ENCODE measurements at places on chromosomes 7 and 10.
A peak's percentile ranks its signal among the peaks of the same experiment; 100 is the strongest.

GRCh38 chr7:81268551-81268950 lies 349.7 kb upstream of the SEMA3C start:
- DNase-seq, result no peak

DNA sequence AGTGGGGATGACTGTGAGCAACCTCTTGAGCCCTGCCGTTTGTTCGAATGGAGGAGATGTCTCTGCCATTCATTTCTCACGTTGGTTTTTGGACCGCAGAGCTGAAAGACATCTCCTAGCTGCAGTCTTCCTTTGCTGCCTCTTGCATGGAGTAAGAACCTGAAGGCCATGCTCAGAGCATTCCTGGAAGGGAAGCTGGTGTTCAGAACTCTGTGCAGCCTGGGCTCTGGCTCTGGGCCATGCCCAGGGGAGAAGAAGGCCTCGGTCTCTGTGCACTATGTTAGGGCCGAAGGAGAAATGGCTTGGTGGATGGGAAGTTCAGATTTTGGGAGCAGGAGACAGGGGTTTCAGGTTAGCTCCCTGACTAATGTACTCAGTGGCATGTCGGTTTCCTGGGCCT lies 22.9 kb downstream of the SFTPD start:
- DNase-seq, result no peak

DNA sequence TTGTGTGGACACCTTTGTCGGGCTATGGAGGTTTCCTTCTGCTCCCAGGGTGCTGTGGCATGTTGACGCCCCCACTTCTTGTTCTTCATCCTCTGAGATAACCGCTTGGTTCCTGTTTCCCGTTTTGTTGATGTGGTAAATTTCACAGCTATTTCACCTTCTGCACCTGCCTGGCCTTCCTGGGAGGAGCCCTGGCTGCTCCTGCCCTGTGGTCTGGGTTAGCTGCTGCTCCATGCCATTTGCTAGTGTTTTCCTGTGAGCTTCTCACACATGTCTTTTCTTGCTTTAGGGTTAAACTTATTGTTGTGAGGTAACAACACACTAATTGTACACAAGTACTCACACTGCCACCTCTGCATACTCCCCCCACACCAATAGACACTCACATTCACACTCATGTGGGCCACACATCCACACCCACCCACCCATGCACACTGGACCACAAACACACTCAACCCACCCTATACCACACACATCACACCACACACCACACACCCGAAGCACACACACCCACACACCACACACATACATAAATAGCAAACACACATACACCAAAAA lies 46.5 kb upstream of the MSMB start:
- no peak for DNase-seq

DNA sequence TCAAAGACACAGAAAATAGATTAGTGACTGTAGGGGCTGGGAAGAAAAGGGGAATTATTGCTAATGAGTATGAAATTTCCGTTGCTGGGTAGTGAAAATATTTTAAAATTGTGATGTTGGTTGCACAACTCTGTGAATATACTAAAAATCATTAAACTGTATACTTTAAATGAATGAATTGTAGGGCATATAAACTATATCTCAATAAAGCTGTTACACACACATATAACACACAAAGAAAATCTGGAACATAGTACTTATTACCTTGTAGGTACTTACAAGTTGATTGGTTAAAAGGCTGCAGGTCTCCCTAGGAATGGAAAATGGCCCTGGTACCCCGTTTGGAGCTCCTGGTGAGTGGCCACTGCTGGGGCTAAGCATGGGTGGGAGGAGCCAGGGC lies 27.1 kb upstream of the VCL start:
- DNase-seq, result no peak

DNA sequence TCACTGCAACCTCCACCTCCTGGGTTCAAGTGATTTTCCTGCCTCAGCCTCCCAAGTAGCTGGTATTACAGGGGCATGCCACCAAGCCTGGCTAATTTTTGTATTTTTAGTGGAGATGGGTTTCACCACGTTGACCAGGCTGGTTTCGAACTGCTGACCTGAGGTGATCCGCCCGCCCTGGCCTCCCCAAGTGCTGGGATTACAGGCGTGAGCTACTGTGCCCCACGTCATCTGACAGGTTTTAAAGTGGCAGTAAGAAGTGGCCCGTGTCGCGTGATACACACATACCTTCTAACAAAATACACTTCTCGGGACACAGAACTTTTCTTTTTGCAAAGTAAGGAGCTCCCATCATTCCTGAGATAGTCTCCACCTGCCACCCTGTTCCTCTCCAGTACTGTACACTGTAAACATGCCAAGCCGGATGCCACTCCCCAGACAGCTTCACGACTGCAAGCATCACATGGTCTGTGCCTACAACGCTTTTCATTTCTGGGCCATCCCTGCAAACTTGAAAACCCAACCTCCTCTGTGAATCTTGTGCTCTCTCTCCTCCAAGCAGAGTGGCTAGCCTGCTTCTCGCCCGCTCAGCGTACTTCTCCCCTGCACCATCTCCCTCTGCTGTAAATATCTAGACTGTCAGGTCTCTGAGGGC lies 256.3 kb upstream of the KLF14 start:
- DNase-seq, result no peak

GRCh38 chr7:4851459-4852422 lies 10.1 kb downstream of the PAPOLB start:
- DNase-seq, result no peak

DNA sequence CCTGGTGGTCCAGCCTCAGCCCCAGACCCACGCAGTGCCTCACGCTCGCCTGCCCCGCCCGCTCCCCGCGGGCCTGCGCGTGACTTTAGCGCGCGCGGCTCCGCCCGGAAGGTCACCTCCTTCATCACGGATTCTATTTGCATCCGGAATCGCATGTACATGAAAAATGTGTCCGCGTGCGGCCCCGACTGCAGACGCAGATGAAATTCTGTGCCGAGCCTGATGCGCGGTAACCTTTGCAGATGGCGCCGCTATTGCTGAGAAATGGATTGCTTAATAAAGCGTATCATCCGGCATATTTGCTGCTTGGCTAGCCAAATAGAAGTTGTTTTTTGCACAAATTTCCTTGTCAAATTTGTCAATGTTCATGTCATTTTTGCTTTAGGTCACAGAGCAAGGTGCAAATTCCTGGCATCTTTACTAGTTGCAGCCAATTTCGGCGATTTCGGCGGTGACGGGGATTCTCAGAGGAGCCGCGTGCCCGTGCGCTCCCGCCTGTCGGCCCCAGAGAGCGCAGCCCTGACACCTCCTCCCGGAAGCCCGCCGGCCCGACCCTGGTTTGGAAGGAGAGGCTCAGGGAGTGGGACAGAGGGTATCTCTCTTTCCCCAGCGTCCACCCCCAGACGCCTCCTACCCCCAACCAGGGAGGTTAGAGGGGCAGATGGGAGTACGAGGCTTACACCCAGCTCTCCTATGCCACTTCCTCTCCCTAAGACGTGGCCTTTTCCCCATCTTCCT lies 85.9 kb upstream of the PAX2 start:
- no peak for DNase-seq

DNA sequence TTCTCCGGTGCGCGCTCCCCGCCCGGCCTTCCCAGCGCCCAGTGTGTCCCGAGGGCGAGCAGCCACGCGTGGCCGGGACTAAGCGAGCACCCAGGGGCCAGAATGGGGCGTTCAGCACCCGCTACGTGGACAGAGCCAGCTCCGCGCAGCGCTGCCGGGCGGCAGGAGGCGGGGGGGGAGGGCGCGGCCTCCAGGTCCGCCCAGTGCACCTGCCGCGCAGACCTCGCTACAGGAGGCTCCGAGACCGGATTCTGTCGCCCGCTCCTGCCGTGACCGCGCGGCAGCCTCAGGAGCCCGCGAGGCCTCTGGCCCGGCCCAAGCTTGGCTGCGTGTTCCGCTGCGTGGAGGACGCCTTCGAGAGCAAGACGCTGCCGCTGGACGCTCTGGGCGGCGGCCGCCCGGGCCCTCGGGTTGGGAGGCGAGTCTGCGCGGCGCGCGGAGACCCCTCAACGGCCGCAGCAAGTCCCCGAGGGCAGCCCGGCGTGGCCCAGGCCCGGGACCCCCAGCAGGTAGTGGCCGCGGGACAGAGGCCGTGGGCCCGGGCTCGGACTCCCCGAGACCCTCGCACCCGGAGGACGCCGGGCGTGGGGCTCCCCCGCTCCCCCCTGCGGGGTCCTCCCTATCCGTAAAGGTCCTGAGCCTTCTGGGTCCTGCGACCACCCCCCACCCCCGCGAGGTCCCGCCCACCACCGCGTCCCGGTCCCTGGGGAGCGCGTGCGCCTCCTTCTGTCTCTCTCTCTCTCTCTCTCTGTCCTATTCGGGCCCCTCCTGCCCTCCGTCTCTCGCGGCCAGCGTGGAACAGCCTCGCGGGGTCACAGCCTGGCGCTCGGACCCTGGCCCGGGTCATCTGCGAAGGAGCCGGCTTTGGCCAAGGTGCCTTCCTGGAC lies 904 bp upstream of the DPYSL4 start:
- DNase-seq, result no peak

- no peak for DNase-seq
Measured at GRCh38 chr7:19754521-19755116, 18.8 kb downstream of the TMEM196 start.

GRCh38 chr7:7956531-7957128 lies 12.0 kb upstream of the GLCCI1 start:
- DNase-seq, result no peak

DNA sequence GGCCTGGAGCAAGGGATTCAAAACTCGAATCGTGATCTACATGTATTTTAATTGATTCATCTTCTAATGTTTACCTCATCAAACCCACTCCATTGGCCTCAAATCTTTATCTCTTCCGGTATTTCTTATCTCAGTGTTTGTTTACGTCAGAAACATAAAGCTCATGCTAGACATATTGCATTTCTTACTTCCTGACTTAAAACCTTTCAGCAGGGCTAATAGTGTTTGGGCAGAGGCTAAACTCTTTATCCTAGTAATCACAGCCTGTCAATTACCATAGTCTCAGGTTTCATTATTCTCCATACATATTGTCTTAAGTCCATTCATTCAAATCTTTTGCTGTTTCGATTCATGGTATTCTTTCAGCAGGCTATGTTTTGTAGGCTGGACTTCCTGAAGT lies 81.3 kb upstream of the AGR3 start:
- DNase-seq, result no peak

- DNase-seq, result no peak
Measured at GRCh38 chr10:93435621-93436397, 46.3 kb downstream of the MYOF start.

GRCh38 chr10:30637881-30638467 lies 8.4 kb upstream of the LYZL2 start:
- no peak for DNase-seq

DNA sequence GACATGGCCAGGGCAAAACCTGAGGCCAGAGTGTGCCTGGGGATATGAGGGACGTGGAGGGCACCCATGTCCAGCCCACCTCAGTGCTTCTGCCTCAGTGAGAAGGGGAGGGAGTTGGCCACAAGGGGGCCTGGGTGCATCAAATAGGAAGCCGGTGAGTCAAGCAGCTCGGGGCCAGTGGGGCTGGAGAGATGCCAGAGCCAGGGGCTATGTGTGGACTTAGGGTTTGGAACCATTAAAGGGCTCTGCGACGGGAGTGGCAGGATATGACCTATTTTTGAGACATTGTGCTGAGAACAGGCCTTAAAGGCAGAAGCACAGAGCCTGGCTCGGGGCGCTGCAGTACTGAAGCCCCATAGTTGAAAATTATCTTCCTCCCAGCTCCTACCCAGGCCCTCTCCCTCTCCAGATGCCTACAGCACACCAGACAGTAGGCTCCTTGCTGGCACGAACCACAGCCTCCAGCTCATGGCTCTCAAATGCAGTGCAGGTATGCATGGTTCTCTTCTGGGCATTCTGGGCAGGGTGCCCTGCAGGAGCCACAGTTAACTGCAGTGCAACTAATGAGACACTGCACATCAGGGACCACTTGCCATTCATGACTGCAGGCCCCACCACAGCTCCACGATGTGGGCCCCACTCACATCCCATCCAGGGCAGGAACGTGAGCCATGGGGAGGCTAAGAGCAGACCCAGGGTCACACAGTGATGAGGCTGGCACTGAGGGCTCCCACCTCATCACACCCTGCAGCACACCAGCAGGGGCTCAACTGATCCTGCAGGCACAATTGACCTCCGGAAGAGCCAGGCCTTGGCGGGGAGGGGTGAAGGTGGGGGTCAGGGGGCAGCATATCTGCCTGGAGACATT lies 7.2 kb upstream of the PGAM2 start:
- peak; percentile 90 for DNase-seq

DNA sequence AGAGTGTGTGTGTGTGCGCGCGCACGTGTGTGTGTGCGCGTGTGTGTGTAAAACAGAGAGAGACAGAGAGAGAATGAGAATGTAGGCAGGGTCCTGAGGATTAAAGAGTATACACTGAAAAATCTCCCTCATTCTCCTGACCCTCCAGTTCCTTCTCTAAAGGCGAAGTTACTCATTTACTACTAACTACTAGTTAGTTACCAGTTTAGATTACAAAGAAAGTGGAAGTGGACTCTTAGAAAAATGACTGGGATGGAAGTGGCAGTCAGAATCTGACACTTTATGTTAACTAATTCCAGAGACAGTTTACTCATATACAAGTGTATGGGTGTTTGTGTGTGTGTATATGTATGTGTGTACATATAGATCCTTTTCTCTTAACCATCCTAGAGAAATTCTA lies 146.5 kb upstream of the LRRN3 start:
- no peak for DNase-seq

GRCh38 chr7:155981703-155982102 lies 169.4 kb upstream of the SHH start:
- DNase-seq, result no peak

GRCh38 chr7:18357691-18358090 lies 137.9 kb upstream of the HDAC9 start:
- DNase-seq, result no peak

GRCh38 chr10:62075414-62075813 lies 173.9 kb downstream of the ARID5B start:
- DNase-seq, result no peak

DNA sequence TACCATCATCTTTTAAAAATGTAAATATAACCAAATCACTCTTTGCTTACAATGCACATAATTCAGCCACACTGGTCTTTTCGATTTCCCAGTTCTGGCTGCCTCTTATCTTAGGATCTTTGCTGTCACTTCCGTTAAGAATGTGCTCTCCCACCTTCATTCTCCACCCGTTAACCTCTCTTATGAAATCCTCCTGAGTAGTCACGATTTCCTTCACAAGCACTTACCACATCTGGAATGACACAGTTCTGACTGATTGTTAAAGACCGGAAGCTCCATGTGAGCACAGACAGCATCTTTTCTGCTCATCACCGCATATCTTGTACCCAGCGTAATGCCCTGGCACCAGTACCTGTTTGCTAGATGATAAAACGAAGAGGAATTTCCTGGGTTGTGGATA lies 84.3 kb downstream of the CUL2 start:
- DNase-seq, result no peak
